ENCODE measurements at places on chromosomes 5 and 9. TPM values are rescaled to one million over a fixed set of nuclear protein-coding genes. Genes with fewer than 3 reads are reported as not detected.

DNA sequence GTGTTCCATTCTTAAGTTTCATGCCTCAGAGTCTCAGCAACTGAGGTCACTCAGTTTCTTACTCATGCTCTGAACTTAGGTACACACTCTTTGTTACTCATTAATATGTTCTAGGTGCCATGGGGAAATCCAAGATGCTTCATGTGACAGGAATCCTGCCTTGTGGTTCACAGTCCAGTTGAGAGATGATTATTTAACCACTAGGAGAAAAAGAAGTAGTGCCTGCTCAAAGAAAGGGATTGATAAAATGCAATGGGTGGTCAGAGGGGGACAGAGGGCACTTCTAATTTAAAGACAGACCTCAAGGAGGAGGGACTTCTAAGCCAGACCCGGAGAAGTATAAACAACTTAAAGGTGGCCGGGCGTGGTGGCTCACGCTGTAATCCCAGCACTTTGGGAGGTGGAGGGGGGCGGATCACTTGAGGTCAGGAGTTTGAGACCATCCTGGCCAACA is 69.0 kb downstream of the UGCG start:
- no peak overlapping the region for H3K27ac ChIP-seq
- H3K4me3 ChIP-seq, result no peak overlapping the region
- H3K36me3 ChIP-seq, result no peaks in the 10 kb centered on the region
- no peaks in the 10 kb centered on the region for H3K27me3 ChIP-seq
- DNase-seq, result no peak
- H3K4me1 ChIP-seq, result no peaks in the 10 kb centered on the region

- no peaks in the 10 kb centered on the region for H3K36me3 ChIP-seq
- H3K27ac ChIP-seq, result no peak overlapping the region
- no peak for DNase-seq
Observed at GRCh38 chr5:66516550-66516949, 79.6 kb upstream of the MAST4 start.

DNA sequence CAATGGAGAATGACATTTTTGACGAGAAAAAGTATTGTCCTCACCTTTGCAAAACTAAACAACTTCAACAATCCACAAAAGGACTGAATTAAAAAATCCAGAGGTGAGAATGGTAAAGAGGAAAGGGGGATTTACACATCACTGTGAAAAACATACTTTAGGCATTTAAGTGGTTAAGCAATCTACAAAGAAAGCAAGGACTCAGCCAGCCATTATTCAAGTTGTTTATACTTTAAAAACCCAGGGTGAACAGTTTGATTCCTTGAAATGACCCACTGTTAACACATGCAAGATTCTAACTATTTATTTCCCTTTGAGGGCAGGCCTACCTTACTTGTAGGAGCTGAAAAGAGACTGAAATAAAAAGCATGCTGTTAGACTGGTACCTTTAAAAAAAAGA is 29.3 kb downstream of the TUT7 start:
- no peak for DNase-seq
- no peaks in the 10 kb centered on the region for H3K27me3 ChIP-seq
- no peak overlapping the region for H3K27ac ChIP-seq
- peaks cover 66% of the 10 kb centered on the region for H3K36me3 ChIP-seq
- H3K4me1 ChIP-seq, result no peaks in the 10 kb centered on the region

DNA sequence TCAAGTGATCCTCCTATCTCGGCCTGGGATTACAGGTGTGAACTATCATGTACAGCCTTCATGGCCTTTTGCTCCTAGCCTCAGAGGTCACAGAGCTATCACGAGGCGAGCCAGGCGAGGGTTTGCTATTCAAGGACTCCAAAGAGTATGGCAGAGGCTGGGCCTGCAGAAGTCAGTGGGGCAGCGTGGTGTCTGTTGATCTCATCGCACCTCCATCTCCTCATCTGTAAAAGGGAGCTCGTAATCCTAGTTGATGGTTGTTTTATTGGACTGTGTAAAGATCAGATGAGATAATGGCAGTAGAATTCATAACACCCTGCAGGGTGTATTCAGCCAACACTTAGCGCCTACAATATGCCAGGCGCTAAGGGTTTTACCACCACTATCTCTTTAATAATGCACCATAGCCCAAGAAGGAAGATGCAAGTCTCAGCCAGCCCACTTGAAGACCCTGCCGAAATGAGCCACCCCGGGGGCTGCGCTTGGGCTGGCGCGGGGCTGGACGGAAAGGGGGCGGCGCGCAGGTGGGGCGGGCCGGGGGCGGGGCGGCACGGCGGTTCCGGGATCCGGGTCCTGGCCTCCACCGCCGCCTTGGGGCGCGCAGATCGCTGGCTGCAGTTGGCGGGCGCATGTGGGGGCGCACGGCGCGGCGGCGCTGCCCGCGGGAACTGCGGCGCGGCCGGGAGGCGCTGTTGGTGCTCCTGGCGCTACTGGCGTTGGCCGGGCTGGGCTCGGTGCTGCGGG is at the start of gene GALNT12:
GALNT12 (plus strand) TSS at position 601 of the 744 bp plus-strand sequence; CDS start at position 630, 29 bp downstream.
- peak within 1 kb of the TSS; percentile 39 for H3K4me3 ChIP-seq
- H3K27ac ChIP-seq, result no peak within 1 kb of the TSS
- H3K4me1 ChIP-seq, result peaks cover 17% of the 10 kb centered on the region
- DNase-seq, result peak; percentile 52

DNA sequence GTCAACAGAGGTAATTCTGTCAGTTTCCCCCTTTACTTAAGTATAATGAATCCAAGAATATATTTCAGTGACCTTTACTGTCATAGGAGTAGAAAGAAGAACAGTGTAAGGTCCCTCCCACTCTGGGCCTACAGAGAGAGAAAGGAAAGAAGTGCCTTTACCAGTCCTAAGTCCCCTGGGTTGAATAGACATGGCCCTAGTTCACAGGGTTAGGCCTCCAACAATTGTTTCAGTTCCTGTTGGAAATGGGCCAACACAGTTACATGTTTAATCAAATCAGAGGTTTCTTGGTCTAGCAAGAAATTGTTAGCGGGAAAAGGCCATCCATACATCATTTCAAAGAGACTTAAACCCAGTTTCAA is 605.6 kb downstream of the MTRR start:
- no peaks in the 10 kb centered on the region for H3K4me1 ChIP-seq
- no peak overlapping the region for H3K27ac ChIP-seq
- no peak for DNase-seq
- no peak overlapping the region for H3K4me3 ChIP-seq
- no peaks in the 10 kb centered on the region for H3K27me3 ChIP-seq

DNA sequence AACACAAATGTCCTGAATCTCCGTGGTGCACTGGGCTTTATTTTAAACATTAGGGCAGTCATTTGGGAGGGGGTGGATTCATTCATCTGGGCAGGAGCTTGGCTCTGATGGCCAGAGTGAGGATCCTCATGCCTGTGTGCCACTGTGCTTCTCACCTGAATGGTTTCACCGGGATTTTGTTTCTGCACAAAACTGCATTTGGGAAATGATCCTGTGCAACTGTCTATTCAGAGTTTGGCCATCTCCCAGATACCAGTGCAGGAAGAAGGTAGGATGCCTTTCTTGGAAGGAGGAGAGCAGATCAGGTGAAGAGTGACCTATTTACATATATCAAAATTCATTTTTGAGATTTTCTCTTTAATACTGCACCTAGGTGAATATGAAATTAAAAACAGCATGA is 514.4 kb upstream of the SEMA6A start:
- DNase-seq, result no peak
- no peak overlapping the region for H3K4me3 ChIP-seq
- H3K4me1 ChIP-seq, result no peaks in the 10 kb centered on the region
- no peaks in the 10 kb centered on the region for H3K27me3 ChIP-seq

- H3K36me3 ChIP-seq, result no peaks in the 10 kb centered on the region
- no peak overlapping the region for H3K4me3 ChIP-seq
- H3K27me3 ChIP-seq, result no peaks in the 10 kb centered on the region
- DNase-seq, result no peak
- H3K4me1 ChIP-seq, result no peaks in the 10 kb centered on the region
Observed at GRCh38 chr9:114124666-114125475, 25.8 kb upstream of the KIF12 start.

GRCh38 chr5:57303985-57304384 is 130.1 kb downstream of the GPBP1 start:
- H3K36me3 ChIP-seq, result no peaks in the 10 kb centered on the region
- DNase-seq, result no peak
- no peak overlapping the region for H3K4me3 ChIP-seq
- H3K27ac ChIP-seq, result no peak overlapping the region
- H3K4me1 ChIP-seq, result no peaks in the 10 kb centered on the region

- no peaks in the 10 kb centered on the region for H3K27me3 ChIP-seq
- peak overlapping the region; percentile 76 for H3K4me3 ChIP-seq
- H3K27ac ChIP-seq, result peak overlapping the region; percentile 64
- no peak for DNase-seq
- no peaks in the 10 kb centered on the region for H3K36me3 ChIP-seq
Observed at GRCh38 chr9:134456756-134457305, 130.6 kb downstream of the RXRA start.

- H3K27me3 ChIP-seq, result no peaks in the 10 kb centered on the region
- H3K4me3 ChIP-seq, result no peak overlapping the region
- no peak overlapping the region for H3K27ac ChIP-seq
- no peaks in the 10 kb centered on the region for H3K36me3 ChIP-seq
- no peak for DNase-seq
Observed at GRCh38 chr5:35319333-35320002, 89.2 kb upstream of the PRLR start.

GRCh38 chr9:3455094-3455493 is 70.7 kb downstream of the RFX3 start:
- H3K27me3 ChIP-seq, result no peaks in the 10 kb centered on the region
- DNase-seq, result no peak
- no peak overlapping the region for H3K27ac ChIP-seq
- H3K4me1 ChIP-seq, result no peaks in the 10 kb centered on the region

GRCh38 chr5:56810826-56811225 is 4.5 kb upstream of the MAP3K1 start:
- no peaks in the 10 kb centered on the region for H3K27me3 ChIP-seq
- H3K4me3 ChIP-seq, result no peak overlapping the region
- H3K4me1 ChIP-seq, result peaks cover 11% of the 10 kb centered on the region
- H3K27ac ChIP-seq, result no peak overlapping the region

GRCh38 chr5:57889558-57889957 is 406.9 kb upstream of the ACTBL2 start:
- H3K27me3 ChIP-seq, result no peaks in the 10 kb centered on the region
- H3K4me1 ChIP-seq, result no peaks in the 10 kb centered on the region
- DNase-seq, result no peak

- H3K36me3 ChIP-seq, result no peaks in the 10 kb centered on the region
- no peak overlapping the region for H3K27ac ChIP-seq
- no peaks in the 10 kb centered on the region for H3K27me3 ChIP-seq
- H3K4me1 ChIP-seq, result no peaks in the 10 kb centered on the region
- no peak for DNase-seq
Observed at GRCh38 chr9:78791779-78792178, 494.9 kb downstream of the PSAT1 start.

- DNase-seq, result no peak
- H3K4me3 ChIP-seq, result no peak overlapping the region
- no peaks in the 10 kb centered on the region for H3K27me3 ChIP-seq
- H3K36me3 ChIP-seq, result peaks cover 83% of the 10 kb centered on the region
Observed at GRCh38 chr5:170263906-170264305, 31.1 kb downstream of the C5orf58 start.

DNA sequence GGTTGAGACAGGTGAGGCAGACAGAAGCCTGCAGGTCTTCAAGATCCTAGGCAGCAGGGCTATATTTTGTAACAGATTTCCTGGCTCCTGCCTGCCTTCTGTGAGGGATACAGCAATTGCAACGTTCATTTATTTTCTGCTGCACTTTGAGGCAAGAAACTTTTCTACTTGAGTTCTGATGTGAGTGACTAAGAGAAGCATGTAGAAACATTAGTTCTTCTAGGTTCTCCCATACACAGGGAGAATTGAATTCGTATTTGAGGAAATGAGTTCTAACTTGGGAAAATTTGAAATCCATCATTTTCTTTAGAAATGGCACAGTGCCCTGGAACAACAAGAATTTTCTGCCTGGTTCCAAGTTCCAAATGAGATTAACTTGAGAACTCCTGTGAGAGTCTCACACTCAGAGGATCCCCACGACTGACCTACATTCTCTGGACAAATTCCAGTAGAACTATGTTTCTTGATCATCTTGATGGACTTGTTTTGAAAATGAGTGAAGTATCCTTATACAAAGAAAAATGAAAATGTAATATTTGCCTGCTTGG is 15.0 kb downstream of the MAMDC2 start:
- no peaks in the 10 kb centered on the region for H3K36me3 ChIP-seq
- no peak overlapping the region for H3K4me3 ChIP-seq
- no peaks in the 10 kb centered on the region for H3K27me3 ChIP-seq
- H3K27ac ChIP-seq, result no peak overlapping the region
- DNase-seq, result no peak

DNA sequence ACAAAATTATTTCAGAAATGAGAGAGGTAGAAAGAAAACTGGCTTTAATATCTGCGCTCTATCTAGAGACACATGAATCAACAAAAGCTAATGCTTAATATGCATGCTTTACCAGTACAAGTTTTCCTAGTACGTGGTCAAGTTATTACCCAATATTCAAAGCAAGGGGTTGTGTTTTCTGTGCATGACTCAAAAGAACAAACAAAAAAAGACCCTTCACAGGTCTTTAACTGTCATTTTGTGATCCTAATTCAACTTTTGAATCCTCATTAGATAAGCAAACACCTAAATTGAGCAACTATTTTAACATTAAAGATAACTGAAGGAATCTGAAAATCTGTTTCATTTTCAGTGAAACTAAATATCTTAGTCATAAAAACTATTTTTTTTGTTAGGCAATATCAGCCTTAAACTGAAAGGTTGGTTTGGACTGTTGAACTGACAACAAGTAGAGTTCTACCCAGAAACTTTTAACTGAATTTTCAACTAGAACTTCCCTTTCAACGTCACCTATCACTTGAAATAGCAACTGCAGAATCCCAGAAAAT is 12.5 kb downstream of the ST8SIA4 start:
- H3K4me3 ChIP-seq, result peak overlapping the region; percentile 30
- no peak for DNase-seq
- H3K27me3 ChIP-seq, result no peaks in the 10 kb centered on the region
- H3K27ac ChIP-seq, result peak overlapping the region; percentile 67
- no peaks in the 10 kb centered on the region for H3K36me3 ChIP-seq

DNA sequence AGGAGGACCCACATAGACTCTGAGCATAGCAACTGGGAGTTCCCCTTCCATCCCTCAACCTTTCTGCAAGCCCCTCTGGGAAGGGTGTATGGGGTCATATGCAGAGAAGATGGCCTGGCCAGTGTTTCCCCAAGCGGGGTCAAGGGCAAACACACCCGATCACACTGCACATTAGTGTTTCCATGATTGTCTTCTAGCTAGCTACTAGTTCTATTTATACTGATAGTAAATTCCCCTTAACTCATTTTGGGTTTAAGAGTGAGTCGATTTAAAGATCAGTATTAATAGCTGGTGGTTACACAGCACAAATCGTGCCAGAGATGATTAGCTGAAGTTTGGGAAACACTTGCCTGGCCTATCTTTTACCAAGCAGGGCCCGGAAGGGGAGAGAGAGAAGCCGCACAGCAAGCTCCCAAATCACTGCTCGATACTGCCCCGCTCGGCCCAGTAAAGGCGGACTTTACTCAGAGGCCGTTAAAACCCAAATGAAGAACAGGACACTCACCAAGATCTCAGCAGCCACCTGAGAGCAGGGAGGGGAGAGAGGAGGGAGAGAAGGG is 29.4 kb upstream of the TNIP1 start:
- no peak for DNase-seq
- H3K4me1 ChIP-seq, result peaks cover 6% of the 10 kb centered on the region
- H3K27me3 ChIP-seq, result no peaks in the 10 kb centered on the region
- H3K36me3 ChIP-seq, result peaks cover 86% of the 10 kb centered on the region
- H3K4me3 ChIP-seq, result no peak overlapping the region
- no peak overlapping the region for H3K27ac ChIP-seq

Gene CRHBP
- not detected for polyA plus RNA-seq

Gene SLC36A2
- polyA plus RNA-seq, result not detected

Gene FAM81B
- polyA plus RNA-seq, result not detected

Gene BARHL1
- not detected for polyA plus RNA-seq

Gene HRCT1
- polyA plus RNA-seq, result not detected

Gene ZMYND19
- 13.7 TPM for polyA plus RNA-seq

Gene FYB1
- polyA plus RNA-seq, result 184 TPM

Gene LHX3
- polyA plus RNA-seq, result not detected

Gene CHSY3
- polyA plus RNA-seq, result not detected

Measured in CD4-positive, alpha-beta memory T cell (primary cell).